Activated naive CD4-positive, alpha-beta T cell treated with anti-CD3 and anti-CD28 coated beads for 36 hours (primary cell): ENCODE measurements at places on chromosomes 6 and 20. TPM values are rescaled to one million over a fixed set of nuclear protein-coding genes. Genes with fewer than 3 reads are reported as not detected.

GRCh38 chr20:16209951-16210361 is 363.3 kb downstream of the KIF16B start:
- no peak for DNase-seq

DNA sequence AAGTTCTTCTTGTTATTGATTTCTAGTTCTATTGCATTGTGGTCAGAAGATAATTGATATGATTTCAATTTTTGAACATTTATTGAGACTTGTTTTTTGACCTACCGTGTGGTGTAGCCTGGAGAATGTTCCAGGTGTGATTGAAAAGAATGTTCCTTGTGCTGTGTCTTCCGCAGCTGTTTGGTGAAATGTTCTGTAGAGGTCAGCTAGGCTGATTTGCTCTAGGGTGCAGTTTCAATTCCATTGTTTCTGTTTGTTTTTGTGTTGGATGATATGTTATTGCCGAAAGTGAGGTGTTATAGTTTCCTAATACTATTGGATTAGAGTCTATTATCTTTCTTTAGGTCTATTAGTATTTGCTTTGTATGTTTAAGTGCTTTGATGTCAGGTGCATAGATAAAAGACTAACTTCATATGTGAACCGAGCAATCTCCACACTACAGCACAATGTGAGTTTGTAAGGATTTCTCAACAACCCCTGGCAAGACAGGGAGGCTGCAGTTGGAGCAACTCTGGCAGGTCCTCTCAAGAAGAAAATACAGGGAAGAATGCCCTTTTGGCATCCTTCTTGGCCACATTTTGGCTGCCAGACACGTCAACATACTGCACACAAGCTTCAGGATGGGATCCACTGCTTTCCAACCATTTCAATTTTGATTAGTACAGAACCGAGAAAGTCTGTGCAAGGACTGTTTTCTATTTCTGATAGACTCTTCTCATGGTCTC is 320.7 kb downstream of the RNF144B start:
- DNase-seq: no peak

DNA sequence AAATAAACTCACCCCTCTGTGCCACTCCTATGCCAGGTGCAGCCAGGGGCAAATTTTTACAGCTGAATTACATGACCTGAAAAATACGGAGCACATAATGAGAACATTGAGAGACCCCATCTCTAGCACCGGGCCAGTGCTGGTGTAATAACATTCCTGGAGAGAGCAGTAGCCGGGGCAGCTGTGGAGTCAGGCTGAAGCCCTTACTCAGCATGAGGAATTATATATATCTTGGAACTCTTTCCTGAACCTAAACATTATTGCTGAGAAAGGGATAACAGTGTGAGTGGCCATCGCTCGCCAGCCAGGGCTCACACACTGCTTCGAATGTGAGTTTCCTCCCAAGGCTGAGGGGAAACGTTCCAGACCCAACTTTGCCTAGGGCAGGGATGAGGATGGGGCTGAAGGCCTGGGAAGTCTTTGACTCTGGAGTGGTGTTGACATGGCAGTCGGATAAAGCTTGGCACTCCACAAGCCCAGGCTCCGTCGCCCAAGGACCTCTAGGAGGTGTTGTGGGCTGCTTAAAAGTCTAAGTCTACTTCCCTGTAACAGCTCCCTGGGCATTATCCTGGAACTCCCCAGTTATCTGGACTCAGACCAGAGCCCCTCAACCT is 269.8 kb downstream of the CDC5L start:
- no peak for DNase-seq

DNA sequence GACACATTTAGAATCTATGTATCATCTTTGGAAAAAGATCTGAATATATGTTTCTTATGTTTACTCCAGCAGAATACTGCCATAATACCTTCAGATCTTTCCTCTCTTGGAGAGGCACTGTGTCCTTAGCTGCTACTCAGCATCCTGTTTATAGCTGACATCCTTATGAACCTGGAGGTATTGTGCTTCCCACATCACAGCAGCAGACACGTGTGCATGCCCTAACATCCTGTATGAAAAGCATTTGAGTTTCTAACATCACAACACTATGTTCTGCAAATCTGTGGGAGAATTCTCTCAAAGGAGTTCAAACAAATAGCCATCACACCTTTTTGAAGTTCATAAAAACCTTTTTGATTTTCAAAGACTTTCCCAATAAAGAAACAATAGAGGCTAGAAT is 216.0 kb downstream of the GJA1 start:
- peak; percentile 29 for DNase-seq

DNA sequence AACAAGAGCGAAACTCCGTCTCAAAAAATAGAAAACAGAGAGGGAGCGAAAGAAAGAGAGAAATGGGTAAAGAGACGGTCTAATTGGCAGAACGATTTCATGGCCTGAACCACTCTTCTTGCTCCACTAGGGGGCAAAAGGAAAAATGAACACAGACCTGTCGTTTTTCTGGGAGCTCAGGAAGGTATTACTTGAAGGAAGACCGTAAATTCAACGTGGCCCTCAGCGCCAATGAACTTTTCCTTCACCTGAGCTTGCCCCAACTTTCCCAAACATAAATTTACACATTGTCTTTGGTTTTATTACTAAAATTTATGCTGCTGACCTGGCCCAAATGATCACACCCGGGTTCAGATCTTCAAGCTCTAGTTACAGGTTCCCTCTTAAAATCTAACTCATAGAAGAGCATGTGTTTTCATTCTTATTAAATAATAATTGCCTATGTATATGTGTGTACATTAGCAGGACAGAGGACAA is 67.3 kb downstream of the ATP9A start:
- peak; percentile 14 for DNase-seq

DNA sequence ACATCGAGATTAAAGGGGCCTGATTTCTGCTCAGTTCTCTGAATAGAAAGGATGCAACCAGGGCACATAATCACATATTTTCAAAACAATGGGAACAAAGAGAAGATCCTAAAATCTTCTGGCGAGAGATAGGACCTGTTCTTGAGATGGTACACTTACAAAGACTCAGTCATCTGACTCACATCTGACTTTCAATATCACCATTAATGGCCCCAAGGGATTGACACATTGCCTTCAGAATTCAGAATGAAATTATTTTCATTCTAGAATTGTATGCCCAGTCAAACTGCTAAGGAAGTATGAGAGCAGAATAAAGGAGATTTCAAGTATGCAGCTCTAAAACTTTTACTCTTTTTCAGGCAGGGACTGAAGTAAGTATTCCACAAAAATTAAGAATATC is 240.7 kb upstream of the POU3F2 start:
- no peak for DNase-seq

DNA sequence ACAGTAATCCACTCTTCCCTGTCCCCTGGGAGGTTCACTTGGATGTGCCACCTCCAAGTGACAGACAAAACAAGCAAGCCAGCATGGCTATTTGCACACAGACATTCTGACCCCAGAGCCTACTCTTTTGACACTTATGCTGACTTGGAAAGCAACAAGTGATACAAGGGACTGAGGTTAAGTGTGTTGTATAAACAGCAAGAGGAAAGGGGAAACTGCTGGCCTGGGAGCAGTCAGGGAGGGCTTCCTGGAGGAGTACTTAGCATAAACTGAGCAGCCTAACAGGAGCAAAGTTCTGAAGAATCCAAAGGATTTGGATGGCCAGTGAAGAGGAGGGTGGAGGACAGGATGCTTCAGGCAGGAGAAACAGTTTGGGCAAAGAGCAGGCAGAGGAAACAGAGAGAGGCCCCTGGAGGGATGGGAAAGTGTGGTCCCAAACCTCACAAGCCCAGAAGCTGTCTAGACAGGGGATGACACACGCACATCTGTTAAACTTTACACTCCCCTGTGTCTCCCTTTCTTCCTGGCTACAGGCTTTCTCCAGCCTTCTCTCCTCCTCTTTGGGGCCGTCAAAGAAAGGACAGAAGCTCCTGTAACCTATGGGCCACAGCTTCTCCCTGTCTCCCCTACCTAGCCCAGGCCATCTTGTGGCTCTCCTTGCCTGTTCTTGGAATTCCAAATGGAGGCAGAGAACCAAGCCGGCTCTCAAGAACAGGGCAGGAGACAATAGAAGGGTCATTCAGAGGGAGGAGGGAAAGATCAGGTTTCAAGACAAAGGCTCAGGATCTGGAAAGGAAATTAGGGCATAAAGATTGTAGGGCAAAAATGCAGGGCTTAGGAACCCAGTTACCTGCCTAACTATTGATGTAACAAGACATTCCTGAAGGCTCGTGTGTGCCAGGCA is 19.3 kb downstream of the SULF2 start:
- DNase-seq: no peak

- peak; percentile 80 for DNase-seq
Observed at GRCh38 chr20:44979090-44979621, 12.8 kb downstream of the STK4 start.

- no peak for DNase-seq
Observed at GRCh38 chr6:143294265-143294860, 156.1 kb downstream of the ADAT2 start.

Gene TINAG
- not detected for total RNA-seq

DNA sequence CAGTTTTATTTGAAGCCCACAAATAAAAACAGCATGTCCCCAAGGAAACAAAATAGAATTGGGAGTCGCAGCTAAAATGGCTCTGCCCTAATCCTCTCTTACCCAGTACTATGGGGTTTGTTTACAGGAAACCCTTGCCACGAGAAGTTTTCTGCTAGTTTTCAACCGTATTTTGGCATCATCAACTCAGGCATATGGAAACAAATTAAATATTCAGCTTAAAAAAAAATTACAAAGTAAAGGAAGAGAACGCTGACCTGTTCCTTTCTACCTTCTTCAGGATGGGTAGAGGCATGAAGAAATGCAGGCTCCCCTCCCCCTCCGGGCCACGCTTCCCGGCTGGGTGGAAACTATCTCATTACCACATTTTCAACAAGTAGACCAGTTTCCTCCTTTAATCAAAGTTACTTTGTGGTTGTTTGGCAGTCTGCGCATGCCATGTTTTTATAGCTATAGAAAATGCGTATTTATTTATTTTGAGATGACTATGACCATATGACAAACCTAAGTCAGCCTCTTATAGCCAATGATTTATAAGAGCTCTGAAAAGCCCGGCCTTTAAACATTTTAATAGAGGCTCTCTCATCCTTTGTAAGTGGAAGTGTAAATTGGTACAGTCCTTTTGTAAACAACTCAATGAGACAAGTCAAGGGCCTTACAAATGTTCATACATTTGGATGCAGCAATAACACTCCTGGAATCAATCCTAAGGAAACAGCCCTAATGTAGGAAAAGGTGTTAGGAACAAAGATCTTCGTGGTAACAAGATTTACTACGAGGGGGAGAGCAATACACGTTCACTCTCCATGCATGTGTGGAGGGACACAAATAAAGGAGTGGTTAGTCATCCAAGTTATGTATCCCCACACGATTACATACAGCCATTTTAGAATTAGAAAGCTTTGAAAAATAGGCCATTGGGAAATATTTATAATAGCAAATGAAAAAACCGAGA is 16.1 kb upstream of the ZNF217 start:
- peak; percentile 91 for DNase-seq

DNA sequence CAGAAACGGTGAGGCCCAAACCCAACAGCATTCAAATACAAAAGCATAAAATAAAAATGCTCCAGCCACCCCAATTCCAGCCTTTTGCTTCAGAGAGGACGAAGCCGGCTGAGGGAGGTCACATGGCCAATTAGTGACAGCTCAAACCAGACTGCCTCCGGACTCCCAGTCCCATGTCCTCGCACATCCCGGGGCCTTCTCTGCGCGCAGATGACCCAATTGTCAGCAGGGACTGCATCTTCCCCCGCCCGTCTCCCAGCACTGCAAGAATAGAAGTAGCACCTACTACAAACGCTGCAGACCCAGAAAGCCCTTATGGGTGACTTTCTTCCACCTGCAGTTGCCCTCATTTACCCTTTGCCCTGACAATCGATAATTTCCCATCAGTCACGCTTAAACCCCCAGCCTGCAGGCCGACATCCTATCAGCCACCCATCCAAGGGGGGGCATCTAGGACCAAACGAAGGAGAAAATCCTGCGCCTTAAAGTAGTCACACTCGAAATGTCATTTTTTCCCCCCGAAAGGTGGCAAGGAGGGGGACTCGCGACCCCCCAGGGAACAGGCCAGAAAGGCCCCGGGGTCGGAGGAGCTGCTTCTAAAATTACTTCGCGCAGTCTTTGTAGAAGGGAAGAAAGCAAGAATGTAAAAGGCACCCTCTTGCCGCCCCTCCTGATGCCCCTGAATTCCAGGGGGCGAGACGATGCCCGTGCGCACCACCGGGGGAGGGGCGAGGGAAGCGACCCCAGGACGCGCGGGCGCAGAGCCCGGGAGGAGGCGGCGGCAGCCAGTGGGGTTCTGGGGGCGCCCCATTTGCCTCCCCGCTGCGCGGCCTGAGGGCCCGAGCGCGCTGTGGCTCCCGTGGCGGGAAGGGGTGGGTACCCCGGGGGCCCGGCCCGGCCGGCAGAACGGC is 792 bp downstream of the SLC23A2 start:
- peak; percentile 46 for DNase-seq

- no peak for DNase-seq
Observed at GRCh38 chr6:74161380-74161779, 465.4 kb downstream of the CD109 start.

DNA sequence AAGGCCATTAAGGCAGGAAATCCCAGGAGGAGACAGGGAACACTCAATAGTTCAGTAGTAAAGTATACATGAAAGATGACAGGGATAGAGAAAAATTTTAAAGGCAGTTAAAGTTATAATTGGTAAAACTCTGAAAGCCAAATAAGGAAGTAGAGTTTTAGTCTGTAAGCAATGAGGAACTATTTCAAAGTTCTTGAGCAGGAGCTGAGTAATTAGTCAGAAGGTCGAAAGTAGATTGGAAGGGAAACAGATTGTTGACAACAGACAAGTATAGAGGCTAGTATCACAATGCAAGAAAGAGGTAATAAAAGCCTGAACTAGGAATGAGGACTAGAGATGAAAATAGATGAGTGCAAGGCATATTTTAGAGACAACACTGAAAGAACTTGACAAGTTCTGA is 150.3 kb downstream of the CDK19 start:
- no peak for DNase-seq
